ENCODE measurements at places on chromosomes 1 and 21. TPM values are rescaled to one million over a fixed set of nuclear protein-coding genes. Genes with fewer than 3 reads are reported as not detected.

DNA sequence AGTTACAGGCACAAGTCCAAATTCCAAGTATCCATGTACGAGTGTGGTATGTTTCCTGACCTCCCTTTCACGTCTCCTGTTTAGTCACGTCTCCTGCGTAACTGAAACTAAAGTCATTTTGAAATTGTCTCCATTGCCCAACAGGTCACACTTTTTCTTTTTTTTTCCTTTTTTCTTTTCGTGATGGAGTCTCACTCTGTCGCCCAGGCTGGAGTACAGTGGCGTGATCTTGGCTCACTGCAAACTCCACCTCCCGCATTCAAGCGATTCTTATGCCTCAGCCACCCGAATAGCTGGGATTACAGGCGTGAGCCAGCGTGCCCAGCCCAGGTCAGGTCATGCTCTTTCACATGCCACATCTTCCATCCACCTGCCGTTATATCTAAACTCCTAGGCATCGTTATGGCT is 38.2 kb downstream of the L1TD1 start:
- no peak for DNase-seq

DNA sequence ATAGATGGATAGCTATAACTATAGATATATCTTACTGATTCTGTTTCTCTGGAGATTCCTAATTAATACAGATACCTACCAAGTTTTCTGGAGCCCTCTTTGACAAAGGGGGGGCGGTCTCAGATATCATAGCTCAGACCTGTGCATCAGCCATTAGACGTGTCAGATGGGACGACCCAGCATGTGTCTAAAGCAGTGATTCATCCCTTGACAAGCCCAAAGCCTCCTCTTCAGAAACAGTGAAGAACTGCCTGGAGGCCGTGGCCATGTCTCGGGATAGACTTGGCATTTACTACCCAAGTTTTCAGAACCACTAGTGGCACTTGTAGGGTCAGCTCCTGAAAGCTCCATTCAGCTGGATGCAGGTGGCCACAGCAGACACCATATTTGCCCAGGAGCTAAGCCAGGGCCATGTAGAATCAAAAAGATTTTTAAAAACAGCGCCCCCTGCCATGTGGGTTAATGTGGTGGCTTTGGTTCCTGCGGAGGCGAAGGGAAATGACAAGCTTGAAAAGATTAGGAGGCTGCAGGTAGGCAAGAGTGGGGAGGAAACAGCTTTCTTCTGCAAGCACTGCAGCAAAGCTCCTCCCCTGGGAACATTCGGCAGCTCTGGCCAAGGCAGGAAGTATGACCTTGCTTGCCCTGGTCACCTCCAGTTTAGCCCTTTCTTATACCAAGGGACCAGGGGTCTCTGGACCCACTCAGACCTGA is 82.2 kb downstream of the FBXO2 start:
- DNase-seq = no peak

DNA sequence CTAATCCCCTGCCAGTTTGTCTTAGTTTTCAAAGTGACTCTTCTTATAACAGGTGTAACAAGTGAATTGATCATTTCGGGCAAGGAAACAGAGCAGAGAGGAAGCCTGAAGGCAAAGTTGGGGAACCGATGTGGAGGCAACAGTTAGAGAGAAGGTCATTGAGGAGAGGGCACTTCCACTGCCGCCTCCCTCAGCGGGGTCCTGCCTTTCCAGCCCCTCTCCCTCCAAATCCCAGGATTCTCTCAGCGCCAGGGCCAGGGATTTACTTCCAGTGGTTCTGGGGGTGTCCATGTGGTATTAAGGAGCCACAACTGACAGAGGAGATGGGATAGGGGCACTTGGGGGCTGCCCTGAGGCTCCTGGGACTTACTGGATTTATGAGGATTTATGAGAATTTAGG is 39.7 kb upstream of the PDE9A start:
- no peak for DNase-seq

TLR5 gene
- total RNA-seq = 10.0 TPM

LIN28A gene
- not detected for total RNA-seq

CR1L gene
- not detected for total RNA-seq

- DNase-seq = no peak
Measured at GRCh38 chr1:51061231-51061918, 40.7 kb upstream of the C1orf185 start.

PLPPR4 gene
- 8.8 TPM for total RNA-seq

DNA sequence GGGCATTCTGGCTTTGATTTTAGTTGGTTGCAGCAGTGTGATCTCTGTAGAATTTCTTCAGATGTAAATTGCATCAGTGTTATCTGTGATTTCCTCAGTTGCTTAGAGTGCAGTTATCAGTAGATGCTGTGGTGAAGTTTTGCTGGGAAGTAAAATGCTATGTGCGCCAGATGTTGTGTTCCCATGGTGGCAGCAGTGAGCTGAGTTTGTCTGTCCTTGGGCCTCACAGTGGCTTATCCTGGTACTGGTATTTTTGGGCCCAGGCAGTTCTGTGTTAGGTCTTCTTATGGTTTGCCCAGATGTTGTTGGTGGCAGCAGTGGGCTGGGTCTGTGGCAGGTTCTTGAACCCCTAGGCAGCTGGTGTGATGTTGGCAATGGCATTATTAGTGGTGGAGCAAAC is 1242.1 kb downstream of the PLA2G4A start:
- no peak for DNase-seq

- no peak for DNase-seq
Measured at GRCh38 chr1:223083831-223084230, 59.2 kb downstream of the TLR5 start.

IL20 gene
- total RNA-seq = 8.6 TPM

DNA sequence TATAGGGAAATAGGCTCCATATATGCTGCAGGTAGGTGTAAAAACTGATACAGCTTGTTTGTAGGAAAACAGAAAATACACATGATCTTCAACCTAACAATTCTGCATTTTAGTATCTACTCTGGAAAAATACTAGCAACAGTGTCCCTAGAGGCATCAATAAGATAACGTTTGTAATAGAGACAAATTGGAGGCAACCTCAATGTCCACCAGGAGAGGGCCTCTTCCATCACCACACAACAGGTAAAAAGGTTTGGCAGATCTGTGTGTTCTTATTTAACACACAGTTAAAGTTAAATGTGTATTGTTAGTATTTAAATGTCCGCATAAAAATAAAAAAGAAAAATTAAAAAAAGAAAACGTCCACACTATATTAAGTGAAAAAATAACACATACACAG is 5.4 kb downstream of the EIF2D start:
- no peak for DNase-seq

DNA sequence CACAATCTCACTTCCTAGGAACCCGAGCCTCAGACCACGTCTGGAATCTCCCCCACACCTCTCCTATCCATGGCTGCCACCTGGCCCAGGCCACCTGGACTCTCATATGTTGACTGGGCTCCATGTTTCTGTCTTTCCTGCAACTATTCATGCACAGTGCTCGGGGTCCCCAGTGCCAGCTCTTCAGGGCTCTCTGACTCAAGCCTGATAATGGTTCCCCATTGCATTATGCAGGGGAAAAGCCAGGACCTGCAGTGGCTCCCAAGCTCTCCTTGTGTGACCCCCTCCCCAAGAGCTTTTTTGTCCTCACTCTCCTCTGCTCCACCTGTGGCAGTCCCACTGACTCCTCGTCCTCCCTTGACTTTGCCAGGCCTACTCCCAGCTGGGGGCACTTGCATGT is 417.6 kb downstream of the NPHP4 start:
- no peak for DNase-seq

DNA sequence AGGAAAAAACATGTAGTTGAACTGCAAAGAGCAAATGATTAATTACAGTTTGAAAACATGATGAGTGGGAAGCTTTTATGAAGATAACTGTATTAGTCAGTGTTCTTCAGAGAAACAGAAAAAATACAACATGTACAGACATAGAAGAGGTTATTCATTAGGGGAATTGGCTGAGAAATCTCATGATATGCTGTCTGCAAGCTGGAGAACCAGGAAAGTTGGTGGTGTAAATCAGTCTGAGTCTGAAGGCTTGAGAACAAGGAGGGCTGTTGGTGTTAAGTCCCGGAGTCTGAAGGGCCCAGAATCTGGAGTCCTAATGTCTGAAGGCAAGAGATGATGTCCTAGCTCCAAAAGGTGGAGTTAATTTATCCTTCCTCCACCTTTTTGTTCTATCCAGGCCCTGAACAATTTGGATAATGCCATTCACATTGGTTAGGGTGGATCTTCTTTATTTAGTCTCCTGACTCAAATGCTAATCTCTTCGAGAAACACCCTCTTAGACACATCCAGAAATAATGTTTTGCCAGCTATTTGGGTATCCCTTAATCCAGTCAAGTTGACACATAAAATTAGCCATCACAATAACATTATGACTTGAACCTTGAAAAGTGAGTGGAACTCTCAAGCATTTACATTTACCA is 672.9 kb upstream of the PTBP2 start:
- no peak for DNase-seq

- no peak for DNase-seq
Measured at GRCh38 chr1:236904892-236905741, 99.1 kb downstream of the MT1HL1 start.

HSD3B1 gene
- total RNA-seq = not detected

OR10Z1 gene
- total RNA-seq = not detected

- DNase-seq = peak; percentile 20
Measured at GRCh38 chr21:46211786-46212720, 16.5 kb downstream of the LSS start.

GRCh38 chr1:36236302-36236701 is 12.1 kb downstream of the THRAP3 start:
- no peak for DNase-seq
